ENCODE measurements at places on chromosomes 4 and X.

- no peak for DNase-seq
Observed at GRCh38 chrX:335758-336155, 17.2 kb upstream of the GTPBP6 start.

DNA sequence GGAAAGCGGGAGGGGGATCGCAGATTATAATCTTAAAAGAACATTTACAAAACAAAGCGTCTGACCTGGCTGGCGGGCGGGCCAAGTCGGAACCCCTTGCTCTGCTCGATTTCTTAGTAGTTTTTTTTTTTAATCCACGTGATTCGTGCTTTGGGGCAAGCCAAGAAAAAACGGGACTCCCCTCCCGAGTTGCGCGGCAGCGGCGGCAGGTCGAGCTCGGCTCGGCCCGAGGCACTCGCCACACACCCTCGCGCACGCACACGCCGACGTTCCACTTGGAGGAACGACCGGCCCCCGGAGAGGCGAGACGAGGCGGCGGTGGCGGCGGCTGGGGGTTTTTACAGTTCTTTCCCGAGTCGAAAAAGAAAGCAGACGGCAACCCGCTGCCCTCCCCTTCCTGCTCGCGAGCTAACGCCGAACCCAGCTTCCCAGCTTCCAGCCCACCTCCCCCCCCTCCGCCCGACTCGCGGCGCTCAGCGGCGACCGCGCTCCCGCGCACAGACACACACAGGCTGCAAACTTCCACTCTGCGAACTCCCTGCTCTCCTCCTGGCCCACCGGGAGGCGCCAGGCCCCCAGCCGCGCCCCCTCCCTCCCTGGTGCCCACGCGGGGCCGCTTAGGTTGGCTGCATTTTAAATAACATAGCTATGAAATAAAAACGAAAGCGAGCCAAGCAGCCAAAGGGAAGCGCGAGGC is 1.2 kb downstream of the BCOR start:
- DNase-seq, result peak; percentile 63

GRCh38 chrX:13257223-13258051 is 62.4 kb downstream of the ATXN3L start:
- DNase-seq, result peak; percentile 3

GRCh38 chrX:14039344-14039743 is 9.7 kb upstream of the GEMIN8 start:
- DNase-seq, result peak; percentile 74

DNA sequence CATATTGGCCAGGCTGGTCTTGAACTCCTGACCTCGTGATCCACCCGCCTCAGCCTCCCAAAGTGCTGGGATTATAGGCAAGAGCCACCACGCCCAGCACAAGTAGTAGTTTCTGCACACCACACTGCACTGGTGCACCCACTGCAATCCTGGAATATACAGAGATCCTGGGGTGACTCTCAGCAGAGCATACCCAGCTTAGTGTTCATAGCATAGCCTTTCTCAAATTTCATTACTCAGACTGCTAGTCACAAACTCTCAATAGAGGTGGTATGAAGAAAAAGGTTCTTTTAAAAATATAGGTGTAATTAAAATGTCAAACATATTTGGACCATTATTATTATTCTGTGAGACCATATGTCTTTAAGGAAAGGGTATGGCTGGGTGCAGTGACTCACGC is 6.2 kb upstream of the ARHGAP10 start:
- no peak for DNase-seq

- no peak for DNase-seq
Observed at GRCh38 chr4:155757745-155758265, 1.0 kb upstream of the GUCY1B1 start.

DNA sequence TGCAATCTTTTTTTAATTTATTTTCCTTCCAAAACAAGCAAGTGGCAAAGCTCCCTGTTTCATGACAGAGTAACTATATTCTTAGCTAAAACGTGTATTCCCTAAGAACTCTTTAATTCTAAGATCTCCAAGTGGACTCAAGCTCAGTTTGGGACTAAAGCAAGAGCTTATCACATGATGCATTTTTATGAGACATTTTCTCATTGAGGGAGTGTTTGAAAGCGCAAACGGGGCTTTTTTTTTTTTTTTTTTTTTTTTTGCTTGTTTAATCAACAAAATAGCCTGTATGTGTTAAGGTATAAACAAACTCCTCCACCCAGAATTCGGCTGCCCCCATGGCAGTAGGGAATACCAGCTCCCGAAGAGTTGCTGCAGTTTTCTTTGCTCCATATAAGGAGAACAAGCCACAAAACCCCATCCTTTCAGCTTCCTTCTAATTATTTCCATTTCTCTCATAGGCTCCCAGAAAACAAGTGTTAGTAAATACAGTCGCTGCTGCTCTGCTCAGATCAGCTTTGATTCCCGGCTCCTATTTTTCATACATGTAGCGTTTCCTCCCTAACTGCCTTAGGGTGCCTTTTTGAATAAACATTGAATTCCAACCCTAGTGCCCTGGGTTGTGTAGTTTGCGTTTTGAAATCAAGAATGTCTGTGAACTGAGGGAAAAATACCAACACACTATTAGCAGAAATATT is 669 bp upstream of the PPARGC1A start:
- DNase-seq, result no peak

GRCh38 chr4:63296773-63297172 is 1112.5 kb downstream of the TECRL start:
- DNase-seq, result no peak

GRCh38 chrX:17052793-17053192 is 106.3 kb downstream of the REPS2 start:
- no peak for DNase-seq
